ENCODE measurements at places on chromosomes 3 and 15.

DNA sequence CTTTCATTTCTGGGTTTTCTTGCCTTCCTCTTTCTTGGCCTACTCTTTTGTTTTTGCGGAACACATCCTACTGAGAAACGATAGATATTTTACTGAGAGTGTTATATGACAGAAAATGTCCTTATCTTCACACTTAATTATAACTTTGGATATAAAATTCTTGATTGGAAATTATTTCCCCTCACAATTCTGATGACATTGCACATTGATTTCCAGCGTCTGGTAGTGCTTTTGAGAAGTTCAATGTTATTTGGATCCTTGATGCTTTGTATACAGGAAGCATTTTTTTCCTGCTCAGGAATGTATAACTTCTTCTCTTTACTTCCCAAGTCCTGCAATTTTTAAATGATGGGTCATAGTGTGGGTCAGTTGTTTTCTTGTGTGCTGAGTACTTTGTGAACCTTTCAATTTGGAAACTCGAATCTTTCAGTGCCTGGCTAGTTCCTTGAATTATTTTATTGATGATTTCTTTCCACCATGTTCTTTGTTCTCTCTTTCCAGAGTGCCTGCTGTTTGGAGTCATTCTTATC lies 183.9 kb downstream of the PDCD6IP start:
- DNase-seq = no peak

DNA sequence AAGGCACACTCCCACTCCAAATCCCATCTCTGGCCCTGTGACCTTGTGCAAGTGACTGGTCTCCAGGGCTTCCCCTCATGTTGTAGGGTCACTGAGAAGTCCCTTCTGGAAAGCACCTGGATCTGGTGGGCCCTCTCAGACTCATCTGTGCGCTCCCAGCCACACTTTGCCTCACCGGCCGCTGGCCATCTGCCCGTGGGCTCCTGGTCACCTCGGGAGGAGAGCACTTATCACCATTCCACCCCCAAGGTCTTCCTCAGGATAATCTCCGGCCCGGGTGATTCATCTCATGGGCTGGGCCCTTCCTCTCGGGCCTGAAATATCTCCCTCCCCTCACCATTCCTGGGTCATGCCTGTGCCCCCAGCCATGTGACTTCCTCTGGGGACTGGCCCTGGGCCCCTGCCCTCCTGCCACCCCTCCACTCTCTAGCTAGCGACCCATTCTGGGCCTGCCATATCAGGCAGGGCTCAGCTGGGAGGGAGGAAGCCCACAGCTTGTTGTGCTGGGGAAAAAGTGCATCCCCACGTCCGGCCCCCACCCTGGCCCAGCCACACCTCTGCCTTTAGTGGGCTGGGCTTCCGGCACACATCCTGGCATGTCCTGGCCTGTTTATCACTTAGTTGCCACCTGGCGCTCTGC lies 10.6 kb upstream of the WNT7A start:
- peak; percentile 57 for DNase-seq

- DNase-seq = no peak
Observed at GRCh38 chr3:109902549-109902948, 565.2 kb upstream of the DPPA4 start.

DNA sequence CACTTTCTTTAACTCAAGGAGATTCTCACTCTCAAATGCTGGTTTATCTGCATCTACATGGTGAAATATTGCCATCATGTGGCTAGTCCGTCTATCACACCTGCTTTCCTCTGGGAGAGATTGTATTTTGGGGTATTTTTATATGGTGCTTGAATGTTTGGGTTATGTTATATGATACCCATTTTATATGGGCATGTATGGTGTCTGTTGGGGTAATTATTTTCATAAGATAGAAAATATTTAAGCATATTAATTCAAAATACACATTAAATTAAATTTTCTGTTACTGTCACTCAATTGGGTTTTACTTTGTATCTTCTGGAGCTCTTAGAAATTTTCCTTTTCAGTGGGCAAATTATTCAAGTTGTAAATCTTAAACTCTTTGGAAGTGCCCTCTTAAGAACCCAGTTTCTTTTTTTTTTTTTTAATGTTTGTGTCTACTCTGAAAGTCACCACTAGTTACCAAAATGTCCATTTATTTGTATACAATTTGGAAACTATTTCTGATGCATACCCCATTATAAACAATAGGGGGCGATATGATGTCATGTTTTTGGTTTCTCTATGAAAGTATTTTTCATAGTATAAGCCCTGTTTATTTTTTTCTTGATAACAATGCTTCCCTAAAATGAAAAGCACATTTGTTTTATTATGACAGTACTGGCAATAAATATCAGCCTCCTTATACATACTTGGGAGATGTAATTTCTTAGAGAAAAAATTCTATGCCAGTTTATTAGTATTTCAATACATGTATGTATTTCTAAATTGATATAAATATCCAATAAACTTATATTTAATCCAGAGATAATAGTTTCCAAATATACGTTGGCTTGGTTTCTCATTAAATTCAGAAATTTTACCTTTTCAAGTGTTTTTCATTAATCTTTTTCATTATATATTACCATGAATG lies 36.1 kb upstream of the PLSCR5 start:
- no peak for DNase-seq

DNA sequence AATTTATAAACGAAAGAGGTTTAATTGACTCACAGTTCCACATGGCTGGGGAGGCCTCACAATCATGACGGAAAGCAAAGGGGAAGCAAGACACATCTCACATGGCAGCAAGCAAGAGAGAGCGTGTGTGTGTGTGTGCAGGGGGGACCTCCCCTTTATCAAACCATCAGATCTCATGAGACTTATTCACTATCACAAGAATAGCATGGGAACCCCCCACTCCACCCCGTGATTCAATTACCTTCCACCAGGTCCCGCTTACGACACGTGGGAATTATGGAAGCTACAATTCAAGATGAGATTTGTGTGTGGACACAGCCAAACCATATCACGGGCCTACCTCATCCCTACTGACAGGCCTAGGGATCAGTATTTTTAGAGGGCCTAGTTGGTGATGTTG lies 3.1 kb upstream of the EPHB1 start:
- no peak for DNase-seq

Data from GM06990 (cell line).